ENCODE measurements at places on chromosomes 6 and 20.

DNA sequence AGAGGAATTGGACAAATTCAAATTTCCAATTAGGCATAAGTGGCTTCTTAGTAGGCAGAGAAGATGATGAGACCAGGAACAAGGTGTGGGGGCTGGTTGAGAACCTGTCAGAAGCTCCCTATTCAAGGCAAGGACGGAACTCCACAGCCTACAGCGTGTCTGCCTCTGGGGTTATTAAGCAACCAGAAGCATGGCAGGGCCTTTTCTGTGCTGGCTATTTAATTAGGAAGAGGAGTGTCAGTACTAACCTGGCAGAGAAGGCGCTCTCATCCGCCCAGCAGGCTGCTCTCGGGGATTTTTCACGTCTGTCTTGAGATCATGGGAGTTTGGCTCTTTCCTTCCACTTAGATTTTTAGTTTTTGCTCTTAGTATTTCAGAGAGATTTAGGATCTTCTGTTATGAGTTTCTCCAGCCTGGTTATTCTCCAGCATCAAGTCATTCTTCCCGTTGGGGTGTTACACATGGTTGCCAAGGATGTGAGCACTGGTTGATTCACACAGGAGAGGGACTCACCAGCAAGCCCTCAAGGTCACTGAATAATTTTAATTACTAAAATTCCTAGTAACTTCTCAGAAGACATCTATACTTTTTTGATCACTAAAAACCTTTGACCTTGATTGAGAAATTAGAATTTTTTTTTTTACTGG, 23.9 kb downstream of the ADTRP start:
- DNase-seq: peak; percentile 78

DNA sequence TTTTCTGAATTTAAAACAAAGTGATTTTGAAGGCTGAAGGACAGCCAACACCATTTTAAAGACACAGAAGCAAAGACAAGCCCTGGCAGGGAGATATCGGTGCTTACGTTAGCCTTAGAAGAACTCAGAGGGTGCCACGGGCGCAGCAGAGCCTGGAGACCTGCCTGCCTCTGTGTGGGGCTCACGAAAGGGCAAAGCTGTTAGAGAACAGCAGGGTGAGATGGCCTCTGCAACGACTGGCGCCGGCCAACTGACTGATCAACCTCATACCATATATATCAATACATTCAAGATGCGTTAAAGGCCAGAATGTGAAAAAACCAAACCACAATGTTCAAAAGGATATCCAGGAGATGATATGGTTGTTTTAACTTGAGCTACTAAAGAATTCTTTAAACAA, 151.0 kb upstream of the RPS6KA2 start:
- no peak for DNase-seq

- DNase-seq: no peak
Measured at GRCh38 chr20:48794360-48794759, 33.4 kb downstream of the PREX1 start.

- no peak for DNase-seq
Measured at GRCh38 chr20:60144404-60144803, 186.2 kb downstream of the CDH26 start.

- no peak for DNase-seq
Measured at GRCh38 chr6:155067956-155068615, 73.0 kb downstream of the TIAM2 start.

DNA sequence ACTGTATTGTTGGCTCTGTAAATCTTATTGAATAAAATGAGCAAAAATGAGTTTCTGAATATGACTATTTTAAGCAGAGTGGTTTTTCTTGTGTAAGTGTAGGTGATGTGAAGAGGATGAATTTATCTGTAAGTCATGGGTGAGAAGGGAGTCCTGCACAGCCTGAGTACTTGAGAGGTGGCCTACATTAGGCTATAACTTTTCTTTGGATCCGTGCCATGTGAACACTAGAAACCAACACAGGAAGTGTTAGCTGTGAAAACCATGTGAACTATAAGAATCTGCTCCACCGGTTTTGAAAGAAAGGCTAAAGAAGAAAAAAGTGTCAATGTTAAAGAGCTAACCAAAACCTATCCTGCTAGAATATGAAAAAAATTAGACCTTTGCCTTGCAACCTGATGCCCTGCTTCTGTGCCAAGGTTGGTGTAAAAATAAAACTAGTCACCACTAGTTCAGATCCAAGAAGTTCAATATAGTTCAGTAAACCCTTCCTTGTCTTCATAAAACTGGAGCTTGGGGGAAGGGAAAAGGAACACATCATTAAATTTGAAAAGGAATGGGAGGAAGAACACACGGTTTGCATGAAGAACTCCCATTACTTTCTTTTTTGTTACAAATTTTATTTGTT, 21.3 kb downstream of the PLCB1 start:
- no peak for DNase-seq

DNA sequence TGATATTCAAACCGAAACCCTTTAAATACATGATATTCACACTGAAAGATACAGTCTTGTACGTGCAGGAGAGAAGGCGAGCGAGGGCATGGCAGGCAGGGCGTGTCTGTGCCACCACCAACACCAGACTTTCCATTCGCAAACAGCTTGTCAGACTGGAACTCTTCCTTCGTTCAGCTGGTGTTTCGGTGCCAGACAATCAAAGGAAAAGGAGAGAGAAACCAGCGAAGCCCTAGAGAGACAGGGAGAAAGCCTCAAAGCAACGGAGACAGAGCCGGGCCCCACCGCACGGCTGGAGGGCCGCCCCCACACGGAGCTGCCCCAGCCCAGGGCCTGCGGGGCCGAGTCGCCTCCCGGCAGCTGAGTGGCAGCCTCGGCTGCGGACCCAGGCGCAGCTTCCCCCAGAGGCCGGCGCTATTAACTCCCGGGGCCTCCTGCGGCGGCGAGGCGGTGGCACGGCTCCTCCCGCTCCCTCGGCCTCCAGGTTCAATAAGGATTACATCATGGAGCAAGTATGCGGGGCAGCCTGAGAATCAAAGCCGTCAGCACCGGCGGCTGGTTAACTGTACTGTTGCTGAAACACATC, 32.1 kb upstream of the NR2E1 start:
- peak; percentile 90 for DNase-seq

DNA sequence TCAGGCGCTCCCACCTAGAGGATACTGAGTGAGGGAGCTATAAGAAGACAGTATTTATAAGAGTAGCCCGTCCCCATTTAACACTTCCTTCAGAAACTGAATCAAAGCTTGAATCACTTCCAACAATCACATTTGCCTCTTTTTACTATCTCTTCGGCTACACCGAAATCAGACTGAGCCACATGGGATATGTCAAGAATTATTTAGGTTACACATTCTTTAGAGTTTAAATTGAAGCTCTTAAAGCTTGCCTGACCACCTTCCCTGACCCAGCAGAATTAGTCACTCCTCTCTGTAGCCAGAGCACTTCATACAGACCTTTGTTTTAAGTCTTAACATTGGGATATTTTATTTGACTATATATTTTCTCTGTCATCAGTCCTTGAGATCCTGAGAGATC, 163.7 kb downstream of the MAFB start:
- peak; percentile 21 for DNase-seq

- DNase-seq: peak; percentile 65
Measured at GRCh38 chr6:44224029-44224964, 902 bp downstream of the SLC29A1 start.

DNA sequence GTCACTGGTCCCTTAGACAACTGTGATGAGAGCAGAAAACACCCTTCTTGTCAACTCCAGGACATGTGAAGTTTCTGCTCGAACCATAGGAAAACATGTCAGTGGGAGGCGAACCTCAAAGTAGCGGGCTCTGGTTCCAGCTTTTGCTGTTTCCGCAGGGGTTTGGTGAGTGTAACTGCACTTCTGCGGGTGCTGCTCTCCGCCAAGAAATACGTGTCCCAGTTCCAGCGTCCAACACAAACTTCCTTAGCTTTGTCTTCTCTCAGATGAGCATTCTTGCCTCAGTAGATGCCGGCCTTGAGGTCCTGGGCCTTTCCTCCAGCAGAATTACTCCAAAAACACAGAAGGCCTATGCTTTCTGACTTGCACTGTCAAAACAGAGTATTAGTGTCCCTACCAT, 156.3 kb downstream of the FNDC1 start:
- no peak for DNase-seq

DNA sequence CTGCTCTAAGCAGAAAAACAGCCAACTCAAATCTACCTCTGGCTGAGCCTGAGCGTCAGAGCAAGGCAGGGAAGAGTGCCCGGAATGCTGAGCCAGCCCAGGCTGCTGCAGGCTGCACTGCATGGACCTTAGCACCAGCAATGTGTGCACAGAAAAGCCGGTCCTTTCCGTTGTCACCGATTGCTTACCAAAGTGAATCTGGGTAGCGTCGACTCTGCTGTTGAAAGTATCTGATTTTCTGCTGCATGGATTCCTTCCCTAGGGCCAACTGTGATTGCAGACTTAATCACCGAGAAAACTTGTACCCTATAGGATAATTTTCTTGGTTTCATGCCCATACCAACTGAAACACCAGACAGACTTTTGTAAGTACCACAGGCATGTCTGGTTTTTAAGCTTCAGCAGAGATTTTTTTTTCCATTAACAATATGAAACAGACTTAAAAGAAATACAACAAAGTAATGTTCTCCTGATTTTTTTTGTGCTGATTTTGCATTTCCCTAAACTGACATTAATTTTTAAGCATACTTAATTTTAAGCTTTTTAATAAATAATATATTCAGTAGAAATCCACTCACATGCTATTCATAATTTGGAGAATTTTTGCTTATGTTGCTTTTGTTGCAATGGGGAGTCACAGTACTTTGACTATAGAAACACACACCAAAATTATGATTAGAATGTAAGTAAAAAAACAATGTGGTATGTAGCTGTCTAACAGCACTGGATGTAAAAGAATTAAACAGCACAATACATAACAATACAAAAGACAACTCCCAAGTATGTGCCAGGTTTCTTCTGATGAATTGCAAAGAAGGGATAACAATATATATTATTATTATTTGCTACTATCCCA, 218.0 kb downstream of the THBS2 start:
- DNase-seq: peak; percentile 69

DNA sequence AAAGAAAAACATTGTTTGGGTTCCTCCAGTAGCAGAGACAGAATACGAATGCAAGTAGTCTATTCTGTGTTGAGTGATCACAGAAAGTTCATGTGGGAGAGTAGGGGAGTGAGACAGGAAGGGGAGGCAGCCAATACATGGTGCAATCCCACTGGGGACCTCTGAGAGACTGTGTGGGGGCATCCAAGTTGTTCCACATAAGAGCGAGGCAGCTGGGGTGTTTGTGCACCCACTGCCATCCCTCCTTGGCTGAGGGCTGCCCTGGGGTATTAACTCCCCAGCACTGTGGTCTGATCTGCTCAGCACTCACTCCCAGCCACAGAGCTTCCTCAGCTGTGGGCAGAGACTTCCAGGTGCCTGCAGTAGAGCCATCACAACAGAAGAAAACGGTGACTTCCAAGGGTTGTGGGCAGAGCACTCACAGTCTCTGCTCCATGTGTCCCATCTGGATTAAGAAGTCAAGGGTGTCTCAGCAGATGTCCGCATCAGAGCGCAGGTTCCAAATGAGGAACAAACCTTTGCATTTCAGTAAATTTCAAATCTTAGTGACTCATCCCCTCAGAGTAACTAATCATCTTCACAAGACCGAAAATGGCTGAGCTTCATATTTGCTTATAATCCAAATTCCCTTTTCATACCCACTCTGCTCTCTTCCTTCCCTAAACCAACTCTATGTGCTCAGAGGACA, 101.9 kb upstream of the NAA20 start:
- DNase-seq: no peak

- no peak for DNase-seq
Measured at GRCh38 chr6:117729613-117730012, 54.3 kb downstream of the NUS1 start.

DNA sequence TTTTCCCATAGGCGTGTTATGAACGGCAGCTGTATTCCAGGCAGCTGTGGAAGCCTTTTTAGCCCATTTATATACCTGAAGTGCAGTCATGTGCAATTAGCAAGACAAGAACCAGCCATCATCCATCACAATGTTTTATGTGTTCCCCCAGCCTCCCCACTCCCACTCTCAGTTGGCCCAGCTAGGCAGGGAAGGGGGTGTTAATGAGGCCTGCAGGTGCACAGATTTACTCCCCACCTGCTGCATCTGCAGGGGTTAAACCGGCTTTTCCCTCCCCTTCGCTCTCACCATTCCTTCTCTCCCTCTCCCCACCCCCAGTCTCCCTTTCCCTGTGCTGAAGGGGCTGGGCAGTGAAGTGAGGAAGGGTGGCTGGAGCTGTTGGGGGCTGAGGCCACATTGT, 149.8 kb upstream of the AKAP12 start:
- no peak for DNase-seq

- peak; percentile 7 for DNase-seq
Measured at GRCh38 chr6:41200296-41200900, 551 bp downstream of the TREML2 start.

DNA sequence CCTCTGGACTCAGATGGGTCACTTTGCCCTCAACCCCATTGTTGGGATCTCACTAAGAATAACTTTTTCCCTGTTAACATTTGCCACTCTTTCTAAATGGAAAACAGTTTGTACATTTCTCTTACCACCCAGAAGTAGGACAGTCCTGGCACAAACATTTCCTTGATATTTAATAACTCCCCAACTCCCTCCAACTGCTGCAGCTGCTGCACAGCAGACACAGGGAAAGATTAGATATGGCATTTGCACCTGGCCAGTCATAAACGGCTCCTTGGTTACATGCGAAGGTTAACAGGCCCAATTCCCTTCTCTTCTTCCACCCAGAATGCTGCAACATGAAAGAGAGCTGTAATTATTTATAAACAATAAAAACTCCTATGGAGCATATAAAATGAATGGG, 55.9 kb upstream of the SOX4 start:
- DNase-seq: no peak

GRCh38 chr6:148746363-148747144, at the start of gene UST:
Gene UST, plus strand, starts transcription at chr6:148747030. Its CDS starts 401 bp downstream, at chr6:148747431.
- DNase-seq: peak; percentile 90
